ENCODE measurements at places on chromosomes 7 and 10.
A peak's percentile ranks its signal among the peaks of the same experiment; 100 is the strongest.

DNA sequence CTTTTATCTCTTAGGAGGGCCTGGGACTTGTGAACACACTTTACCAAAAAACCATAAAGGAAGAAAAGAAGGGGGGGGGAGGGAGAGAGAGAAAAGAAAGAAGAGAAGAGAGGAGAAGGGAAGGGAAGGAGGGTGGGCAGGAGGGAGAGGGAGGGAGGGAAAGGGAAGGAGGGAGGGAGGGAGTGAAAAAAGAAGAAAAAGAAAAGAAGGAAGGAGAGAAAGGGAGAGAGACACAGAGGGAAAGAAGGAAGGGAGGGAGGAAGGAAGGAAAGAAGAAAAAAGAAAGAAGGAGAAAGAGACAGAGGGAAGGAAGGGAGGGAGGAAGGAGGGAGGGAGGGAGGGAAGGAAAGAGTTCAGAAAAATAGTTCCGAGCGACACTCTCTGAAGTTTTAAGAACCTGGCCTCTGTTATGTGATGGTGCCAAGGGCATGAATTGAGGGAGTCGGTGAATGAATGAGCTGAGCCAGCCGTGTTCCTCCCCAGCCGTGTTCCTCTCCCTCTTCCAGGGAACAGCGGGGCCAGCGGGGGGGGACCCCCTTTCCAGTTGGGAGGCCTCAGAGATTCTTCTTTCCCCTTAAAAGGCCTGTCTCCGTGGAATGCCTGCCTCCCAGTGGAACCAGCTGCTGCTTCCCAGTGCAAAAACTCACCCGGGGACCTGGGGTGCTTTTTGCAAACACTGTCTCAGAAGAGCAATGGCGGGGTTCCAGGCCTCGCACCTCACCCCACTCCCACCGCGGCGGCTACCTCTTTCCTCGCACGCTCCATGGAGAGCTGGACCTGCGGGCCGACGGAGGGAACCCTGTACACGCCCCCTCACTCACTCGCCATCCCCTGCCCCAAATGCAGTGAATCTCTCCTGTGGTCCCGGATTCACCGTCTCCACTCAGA, 84.1 kb downstream of the FOXL3 start:
- DNase-seq = no peak

DNA sequence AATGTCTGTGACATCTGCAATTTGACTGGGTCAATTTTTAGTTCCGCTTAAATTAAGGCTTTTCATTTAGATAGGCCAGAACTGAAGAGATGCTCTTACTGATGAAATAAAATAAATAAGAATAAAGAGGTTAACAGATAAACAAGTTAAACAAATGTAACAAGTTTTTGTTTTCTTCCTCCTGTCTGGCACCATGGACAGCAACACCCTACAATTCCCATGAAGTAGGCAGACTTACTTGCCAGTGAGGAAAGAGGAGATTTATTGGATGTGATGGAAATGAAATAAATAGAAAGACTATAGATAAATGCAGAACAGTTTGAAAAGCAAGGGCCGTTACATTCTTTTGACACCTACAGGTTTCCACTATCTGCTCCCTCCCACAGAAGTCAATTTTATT, 118.5 kb downstream of the AMPH start:
- no peak for DNase-seq

DNA sequence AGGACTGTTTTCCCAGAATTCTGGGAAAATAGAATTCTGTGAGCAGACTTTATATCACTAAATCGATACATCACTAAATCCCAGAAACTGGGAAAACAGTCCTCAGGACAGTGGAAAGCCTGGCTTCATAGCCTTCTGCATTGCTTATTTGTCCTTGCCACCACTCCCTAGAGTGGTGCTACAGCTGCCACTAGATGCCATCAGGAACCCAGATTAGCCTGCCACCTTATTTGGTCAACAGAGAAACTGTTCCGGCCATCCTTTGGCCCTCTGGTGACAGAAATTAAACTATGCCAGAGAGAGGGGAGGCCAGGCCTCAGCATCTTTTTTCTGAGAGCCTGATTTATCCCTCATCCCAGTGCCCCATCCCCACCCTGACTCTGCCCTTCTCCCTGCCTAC, 19.6 kb upstream of the NFKB2 start:
- DNase-seq = no peak

DNA sequence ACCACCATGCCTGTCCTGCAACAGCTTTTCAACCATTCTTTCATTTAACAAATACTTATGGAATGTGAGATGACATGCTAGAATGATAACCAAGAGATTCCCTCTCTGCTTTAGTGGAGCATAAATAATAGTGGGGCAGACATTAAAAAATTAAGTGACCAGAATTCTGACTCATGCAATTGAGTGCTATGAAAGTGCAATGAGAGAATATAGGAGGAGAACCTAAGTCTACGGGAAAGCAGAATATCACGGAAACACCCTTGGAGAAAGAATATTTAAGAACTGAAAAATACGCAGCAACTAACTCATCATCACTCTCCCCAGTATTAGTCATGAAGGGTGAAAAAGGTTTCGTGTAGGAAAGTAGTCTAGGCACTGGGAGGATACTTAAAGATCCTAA, 7.1 kb downstream of the KIF5B start:
- DNase-seq = no peak

DNA sequence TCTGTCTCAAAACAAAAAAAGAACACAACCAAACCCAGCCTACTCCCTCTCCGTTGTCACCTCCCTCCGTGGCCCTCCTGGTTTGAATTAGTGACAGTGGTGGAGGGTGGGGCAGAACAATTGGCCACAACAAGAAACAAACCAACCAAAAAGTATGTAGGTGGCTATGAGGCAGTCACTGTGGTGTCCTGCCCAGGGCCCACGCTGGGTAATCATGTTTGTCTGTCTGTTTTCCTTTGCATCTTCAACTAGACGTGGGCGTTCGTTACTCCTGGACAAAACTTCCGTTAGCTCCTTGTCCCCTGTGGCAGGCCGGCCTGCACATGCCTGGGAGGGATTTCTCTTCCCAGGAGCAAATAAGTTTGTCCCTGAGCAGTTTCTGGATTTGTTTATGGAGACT, 78.4 kb downstream of the XRCC2 start:
- DNase-seq = no peak

GRCh38 chr7:77714195-77714594, 17.9 kb downstream of the RSBN1L start:
- no peak for DNase-seq

GRCh38 chr7:102270178-102270887, 16.3 kb upstream of the SH2B2 start:
- no peak for DNase-seq

DNA sequence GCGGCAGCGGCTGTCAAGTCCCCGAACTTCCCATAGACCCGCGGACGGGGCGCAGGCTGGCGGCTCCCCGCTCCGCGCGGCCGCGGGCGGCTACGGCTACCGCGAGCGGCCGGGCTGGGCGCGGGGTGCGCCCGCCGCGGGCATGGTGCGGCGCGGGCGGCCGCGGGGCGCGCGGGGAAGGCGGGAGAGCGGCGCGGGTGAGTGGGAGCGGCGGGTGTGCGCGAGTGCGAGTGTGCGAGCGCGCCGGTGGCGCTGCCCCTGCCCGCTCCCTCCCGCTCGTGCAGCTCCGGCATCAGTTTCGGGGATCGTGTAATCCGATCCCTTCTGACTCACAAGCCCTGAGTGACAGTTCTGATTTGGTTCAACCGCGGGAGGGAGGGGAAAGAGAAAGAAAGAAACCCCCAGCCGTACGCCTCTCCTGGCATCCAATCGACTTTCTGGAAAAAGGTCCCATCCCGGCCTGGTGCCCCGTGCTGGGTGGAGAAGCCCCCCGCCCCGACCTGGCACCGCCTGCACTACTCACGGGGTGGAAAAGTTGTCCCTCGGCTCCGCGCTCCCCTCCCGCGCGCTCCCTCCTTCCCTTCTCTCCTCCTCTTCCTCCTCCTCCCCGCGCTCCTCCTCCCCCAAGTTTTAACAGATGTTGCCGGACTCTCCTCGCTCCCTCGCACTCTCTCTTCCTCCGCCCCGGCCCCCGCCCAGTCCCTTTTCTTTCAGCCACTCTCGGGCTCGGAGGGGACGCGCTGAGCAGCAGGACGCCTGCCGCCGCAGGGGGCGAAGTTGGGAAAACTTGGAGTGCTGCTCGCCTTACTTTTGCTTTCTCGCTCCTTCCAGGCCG, at the start of gene GLI3:
Gene GLI3, minus strand, starts transcription at position 234 of the 835 bp plus-strand sequence. CDS start 13,956 bp downstream, outside the sequence.
- peak; percentile 12 for DNase-seq

DNA sequence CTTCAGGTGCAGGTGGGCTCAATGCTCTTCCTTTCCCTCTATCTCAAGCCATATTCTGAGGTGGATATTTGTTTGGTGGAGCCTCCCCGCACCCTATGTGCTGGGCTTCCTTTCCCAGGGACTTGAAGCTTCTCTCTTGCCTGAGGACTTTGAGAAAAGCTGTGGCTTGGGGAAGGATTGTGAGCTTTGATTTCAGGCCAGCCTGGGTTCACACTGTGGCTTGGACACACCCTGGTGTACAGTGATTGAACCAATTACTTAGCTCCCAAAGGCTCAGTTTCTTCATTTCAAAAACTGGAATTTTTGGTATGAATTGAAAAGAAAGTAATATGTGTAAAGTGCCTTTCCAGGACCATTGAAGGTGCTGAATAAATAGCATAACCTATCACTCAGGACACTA, 224.5 kb upstream of the GLI3 start:
- DNase-seq = no peak

DNA sequence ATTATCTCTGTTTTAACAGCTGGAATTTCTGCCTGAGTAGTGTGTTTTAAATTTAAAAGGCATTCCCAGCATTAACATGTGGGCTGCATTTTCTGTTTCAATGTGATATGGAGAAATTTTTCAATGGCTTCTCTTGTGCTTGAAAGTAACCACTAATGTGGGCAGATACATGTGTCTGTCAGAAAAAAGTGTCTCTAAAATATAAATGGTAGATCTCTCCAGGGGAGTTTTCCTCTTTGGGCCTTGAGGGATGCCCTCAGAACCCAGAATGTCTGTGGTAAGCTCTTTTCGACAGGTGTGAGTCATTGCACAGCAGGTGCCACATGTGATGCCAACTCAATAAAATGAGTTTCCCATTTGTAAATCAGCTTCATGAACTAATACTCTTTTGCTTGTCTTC, 221.1 kb downstream of the SEMA3E start:
- DNase-seq = no peak

GRCh38 chr10:124233546-124234138, 140.2 kb upstream of the CHST15 start:
- no peak for DNase-seq

DNA sequence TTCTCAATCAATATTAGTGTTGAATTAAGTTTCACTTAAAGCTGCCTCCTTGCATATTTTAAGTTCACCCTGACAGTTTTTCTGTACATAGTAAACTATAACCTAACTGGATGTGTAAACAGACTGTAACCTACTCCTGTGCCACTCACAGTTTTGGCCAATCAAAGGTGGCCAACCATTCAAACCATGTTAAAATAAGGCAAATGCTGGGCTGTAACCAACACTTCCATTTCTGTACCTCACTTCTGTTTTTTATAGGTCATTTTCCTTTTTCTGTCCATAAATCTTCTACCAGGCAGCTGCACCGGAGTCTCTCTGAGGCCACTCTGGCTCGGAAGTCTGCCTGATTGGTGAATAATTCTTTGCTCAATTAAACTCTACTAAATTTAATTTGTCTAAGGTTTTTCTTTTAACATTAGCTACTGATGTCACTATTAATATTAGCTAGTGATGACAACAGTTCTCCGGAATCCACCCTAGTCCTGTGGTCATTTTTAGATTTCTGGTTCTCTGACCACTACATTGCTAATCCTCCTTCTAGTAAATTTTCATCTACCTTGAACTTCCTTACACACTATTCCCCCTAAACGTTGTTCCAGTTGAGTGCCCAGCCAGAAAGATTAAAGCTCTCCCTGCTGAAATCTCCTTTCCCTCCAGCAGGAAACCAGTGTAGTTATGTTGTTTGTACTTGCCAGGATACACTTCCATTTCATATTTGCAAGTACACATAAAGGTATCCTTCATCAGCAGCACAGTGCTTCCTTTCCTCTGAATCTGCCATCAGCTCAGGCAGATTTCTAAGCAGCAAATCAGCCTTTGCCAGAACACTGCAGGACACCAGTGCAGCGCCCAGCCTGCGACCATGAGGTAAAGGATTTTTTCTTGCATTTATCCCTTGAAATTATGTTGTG, 18.6 kb upstream of the IFIT2 start:
- no peak for DNase-seq

GRCh38 chr7:4268040-4268965, 413.8 kb upstream of the FOXK1 start:
- no peak for DNase-seq

DNA sequence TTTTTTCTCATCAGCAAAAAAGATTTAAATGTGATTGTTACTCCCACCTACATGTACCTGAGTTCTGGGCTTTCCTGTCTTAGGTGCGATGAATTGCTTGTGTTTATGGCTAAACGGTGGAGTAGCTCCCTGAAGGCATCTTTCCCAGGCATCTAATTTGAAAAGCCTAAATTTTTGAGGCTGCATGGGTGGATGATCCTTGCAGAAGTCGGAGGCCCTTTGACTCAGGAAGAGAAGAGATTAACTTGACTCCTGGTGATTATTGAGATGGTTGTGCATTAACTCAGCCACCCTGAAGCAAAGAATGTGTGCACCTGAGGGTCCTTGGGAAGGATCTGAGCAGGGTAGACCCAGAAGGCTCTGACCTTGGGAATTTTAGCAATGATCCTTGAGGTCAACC, 155.6 kb upstream of the SEMA3C start:
- DNase-seq = no peak

DNA sequence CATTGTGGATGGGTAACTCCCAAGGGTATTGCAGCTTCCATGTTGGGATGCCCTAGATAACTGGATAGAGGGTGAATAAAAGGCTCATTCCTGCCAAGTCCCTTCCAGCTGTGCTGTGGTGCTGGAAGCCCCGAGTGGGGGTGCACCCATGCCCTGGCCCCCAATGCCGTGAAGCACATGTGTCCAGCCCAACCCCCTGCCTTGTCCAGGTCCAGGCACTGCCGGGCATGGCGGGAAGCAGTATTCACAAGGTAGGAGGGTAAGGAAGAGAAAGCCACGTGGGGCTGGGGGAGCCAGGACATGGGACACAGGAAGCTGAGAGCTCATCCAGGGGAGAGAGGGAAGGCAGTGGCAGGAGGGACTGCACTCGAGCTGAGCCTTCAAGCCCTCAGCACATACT, 148.2 kb upstream of the CDCA7L start:
- DNase-seq = no peak

DNA sequence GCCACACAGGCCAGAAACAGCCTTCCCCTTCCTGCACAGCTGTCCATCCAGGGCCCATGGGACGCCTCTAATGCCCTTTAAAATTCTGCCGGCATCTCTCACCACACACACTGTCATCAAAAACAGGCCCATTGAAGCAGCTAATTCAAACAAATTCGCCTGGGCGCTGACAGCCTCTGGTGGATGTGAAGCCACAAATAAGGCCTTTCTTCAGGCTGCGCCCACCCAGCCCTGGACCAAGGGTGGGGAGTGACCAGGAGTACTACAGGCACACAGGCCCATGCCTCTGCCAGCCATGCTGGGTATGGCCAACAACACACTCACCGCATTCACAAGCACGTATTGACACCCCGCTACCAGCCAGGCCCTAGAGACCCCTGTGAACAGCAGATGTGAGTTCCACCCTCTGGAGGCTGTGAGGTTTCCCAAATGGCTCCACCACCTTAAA, 54.6 kb downstream of the SLIT1 start:
- no peak for DNase-seq

DNA sequence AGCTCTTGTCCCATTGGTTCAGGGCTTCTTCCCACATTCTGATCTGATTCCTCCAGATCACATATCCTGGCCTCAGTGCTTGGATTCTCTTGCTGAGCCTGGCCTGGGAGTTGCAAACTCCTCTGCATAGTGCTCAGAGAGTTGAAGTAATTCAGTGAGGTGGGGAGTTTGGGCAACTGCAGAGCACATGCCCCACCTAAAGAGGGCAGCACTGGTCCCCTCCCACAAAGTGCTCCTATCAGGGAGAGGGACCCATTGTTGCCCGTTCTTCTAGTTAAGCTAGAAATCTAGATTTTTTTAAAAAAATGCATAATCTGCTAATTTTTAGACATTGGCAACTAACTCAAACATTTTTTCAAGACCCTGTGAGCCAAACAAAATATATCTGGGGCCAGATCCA, 45.1 kb downstream of the CHN2 start:
- no peak for DNase-seq
